ENCODE measurements at places on chromosomes 2 and 18. TPM values are rescaled to one million over a fixed set of nuclear protein-coding genes. Genes with fewer than 3 reads are reported as not detected.

- no peak for DNase-seq
Measured at GRCh38 chr2:128388499-128388941, 69.9 kb upstream of the HS6ST1 start.

- no peak for DNase-seq
Measured at GRCh38 chr2:97660775-97661389, 3.0 kb downstream of the ACTR1B start.

- DNase-seq = no peak
Measured at GRCh38 chr2:12915787-12916186, 199.1 kb downstream of the TRIB2 start.

- no peak for DNase-seq
Measured at GRCh38 chr2:41294331-41294730, 753.5 kb upstream of the PKDCC start.

DNA sequence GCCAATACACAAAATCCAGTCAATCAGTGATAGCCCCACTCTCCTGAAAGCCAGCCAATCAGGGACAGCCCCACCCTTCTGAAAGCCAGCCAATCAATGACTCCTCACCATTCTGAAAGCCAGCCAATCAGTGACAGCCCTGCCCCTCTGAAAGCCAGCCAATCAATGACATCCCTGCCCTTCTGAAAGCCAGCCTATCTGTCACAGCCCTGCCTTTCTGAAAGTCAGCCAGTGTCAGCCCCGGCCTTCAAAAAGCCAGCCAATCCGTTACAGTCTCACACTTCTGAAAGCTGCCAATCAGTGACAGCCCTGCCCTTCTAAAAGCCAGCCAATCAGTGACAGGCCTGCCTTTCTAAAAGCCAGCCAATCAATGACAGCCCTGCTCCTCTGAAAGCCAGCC, 95.9 kb upstream of the HDAC4 start:
- DNase-seq = peak; percentile 40

- DNase-seq = no peak
Measured at GRCh38 chr2:216070195-216070594, 11.4 kb downstream of the PECR start.

- no peak for DNase-seq
Measured at GRCh38 chr18:6733758-6734157, 4.2 kb downstream of the ARHGAP28 start.

DNA sequence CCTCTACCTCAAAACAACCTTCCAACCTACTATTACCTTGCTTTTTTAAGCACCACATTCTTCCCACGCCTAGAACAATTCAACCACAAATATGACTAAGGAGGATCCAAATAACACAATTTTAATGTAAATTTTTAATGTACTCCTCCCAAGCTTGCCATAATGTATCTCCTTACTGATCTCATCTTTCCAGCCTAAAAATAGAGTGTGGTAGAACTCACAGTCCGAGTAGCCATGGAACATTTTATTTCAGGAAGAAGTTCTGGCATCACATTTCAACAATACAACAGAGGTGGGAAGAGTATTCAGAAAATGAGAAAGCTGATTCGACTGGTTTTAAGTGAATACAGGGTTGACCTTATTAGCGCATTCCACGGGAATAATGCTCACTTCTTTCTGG, 15.4 kb downstream of the FEZ2 start:
- DNase-seq = no peak

DNA sequence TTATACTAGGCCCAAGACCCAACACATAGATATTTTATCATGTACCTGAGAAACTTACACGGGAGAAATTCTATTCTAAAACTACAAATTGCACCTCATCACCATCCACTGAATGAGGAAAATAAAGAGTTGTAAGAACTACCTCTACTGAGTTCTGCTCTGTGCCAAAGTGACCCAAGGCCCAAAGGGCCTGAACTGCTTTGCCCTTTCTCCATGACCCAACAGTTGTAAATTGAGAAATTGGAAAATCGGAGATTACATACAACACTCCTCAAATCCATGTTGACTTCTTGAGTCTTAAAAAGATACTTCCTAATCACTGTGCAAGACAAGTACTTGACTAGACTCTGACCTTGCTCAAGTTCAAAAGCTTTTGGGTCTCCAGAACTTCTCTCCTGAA, 8.8 kb downstream of the NR4A2 start:
- no peak for DNase-seq

- no peak for DNase-seq
Measured at GRCh38 chr2:236089271-236090026, 78.7 kb downstream of the GBX2 start.

GRCh38 chr2:28906376-28906775, 11.9 kb downstream of the WDR43 start:
- no peak for DNase-seq

DNA sequence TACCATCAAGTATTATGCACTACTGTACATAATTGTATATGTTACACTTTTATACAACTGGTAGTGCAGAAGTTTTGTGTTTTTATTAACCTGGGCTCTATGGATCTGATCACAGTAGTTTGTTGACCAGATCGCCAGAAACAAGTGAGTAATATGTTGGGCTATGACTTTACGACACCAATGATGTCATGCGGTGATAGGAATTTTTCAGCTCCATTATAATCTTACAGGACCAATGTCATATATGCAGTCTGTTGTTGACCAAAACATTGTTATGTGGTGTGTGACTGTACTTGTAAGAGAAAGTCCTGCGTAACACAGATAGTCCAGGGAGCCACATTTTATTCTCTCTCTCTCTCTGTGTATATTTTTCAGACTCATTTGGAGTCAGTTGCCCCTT, 4.5 kb upstream of the ACOXL start:
- no peak for DNase-seq

SCN9A gene
- not detected for total RNA-seq

NEU4 gene
- 0.89 TPM for total RNA-seq

HPCAL1 gene
- total RNA-seq = 109 TPM

TCF4 gene
- 1.9 TPM for total RNA-seq

MORN2 gene
- 6.6 TPM for total RNA-seq

LIPG gene
- 0.79 TPM for total RNA-seq

NEU2 gene
- total RNA-seq = not detected
